Activated CD4-positive, alpha-beta T cell treated with anti-CD3 and anti-CD28 coated beads for 36 hours (primary cell): ENCODE measurements at places on chromosomes 1 and 21. TPM values are rescaled to one million over a fixed set of nuclear protein-coding genes. Genes with fewer than 3 reads are reported as not detected.

DNA sequence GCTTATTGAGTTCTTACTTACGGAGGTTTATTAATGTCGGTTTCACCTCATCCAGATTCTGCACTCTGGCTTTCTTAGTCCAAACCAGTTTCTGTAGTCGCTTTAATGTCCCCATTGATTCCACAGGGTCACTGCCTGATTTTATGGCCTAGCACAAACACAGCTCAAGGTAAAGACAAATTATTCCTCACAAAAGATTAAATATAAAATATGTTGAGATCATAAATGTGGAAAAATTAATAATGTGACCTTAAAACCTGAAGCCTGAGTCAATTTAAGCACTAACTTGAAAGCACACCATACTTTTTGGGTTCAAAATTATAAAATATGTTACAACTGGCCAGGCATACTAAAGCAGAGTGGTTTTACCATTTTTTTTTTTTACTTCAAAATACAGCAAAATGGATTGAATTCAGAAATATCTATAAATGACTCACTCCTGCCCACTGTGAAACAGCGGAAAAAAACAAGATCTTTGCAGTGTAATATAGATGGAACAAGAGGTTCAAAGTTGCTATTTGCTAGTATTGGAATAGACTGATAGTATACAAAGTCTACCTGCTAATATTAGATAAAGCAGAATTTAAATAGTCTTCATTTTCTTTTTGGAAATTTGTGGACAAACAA lies 37.6 kb upstream of the SAMSN1 start:
- no peak overlapping the region for H3K4me3 ChIP-seq
- no peak for DNase-seq
- no peak overlapping the region for H3K27ac ChIP-seq
- H3K27me3 ChIP-seq, result no peaks in the 10 kb centered on the region
- H3K4me1 ChIP-seq, result peaks cover 18% of the 10 kb centered on the region
- H3K36me3 ChIP-seq, result peaks cover 3% of the 10 kb centered on the region

DNA sequence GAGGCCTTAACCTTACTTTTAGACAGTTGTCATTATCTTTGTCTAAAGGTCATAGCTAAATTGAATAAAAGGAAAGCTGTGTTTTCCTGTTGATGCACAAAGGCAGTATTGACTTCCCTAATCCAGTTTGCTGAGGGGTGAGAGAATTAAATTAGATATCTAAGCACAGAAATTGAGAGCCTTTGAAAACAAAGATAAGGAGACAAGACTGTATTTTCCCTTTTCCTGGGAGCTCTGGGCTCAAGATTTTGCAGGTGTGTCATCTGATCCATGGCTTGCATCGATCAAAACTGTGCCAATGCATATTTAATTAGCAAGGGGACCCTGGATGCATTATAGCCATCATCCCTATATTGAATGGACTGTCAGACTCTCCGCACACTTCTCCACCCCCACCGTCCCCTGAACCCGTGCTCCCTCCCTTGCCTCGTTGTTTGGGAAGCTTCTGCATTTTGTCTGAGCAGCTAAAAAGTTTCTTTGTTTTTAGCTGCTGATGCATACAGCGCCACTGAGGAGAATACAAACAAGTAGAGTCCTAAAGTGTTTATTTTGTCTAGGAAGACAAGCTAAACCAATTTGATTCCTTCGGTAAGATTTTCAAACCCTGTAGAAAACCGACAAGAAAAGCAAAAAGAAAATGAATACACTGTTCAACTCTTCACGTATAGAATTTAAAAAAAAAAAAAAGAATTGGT lies 186.3 kb downstream of the NFIA start:
- no peak overlapping the region for H3K4me3 ChIP-seq
- H3K27me3 ChIP-seq, result peaks cover 3% of the 10 kb centered on the region
- H3K4me1 ChIP-seq, result peaks cover 40% of the 10 kb centered on the region
- no peaks in the 10 kb centered on the region for H3K36me3 ChIP-seq

GRCh38 chr1:2998503-2999100 lies 22.7 kb upstream of the ACTRT2 start:
- H3K36me3 ChIP-seq, result no peaks in the 10 kb centered on the region
- H3K27me3 ChIP-seq, result peaks cover 4% of the 10 kb centered on the region
- no peaks in the 10 kb centered on the region for H3K4me1 ChIP-seq
- no peak overlapping the region for H3K4me3 ChIP-seq
- no peak for DNase-seq

DNA sequence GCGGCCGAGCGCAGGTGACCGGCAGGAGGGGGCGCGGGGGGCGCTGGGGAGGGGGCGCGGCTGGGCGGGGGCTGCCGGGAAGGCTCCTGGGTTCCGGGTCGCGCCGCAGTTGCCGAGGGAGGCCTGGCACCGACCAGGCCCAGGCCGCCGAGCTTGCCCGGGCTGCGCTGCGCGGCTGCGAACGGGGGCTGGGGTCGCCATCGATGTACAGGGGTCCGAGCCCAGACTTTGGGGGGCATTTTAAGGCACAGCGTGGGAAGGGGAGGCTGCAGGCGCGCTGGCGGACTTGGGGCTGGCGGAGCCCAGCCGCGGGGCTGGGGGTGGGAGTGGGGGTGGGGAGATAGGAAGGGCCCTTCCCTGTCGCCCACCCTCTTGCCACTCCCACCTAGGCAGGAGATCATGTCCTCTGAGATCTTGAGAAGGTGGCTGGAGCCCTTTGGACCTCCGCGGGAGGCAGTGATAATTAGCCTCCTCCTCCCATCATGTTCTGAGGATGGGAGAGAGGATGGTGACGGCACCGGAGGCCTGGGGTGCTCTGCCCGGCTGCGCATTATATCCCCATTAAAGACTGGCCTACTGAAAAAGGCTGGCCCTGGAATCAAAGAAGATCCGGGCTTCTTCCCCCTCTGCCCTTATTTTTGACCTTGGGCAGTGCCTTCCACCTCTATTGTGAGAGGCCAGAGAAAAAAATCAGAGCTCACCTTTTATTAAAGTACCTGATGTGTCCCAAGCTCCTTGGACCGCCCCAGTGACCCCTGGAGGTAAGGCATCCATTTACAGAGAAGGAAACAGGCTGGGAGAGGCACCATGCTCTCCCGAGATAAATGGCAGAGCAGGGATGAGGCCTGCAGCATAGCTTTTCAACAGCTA lies 497 bp downstream of the FBXO44 start:
- no peak overlapping the region for H3K27ac ChIP-seq
- no peak for DNase-seq
- H3K4me3 ChIP-seq, result peak overlapping the region; percentile 73
- peaks cover 18% of the 10 kb centered on the region for H3K4me1 ChIP-seq
- H3K36me3 ChIP-seq, result peaks cover 9% of the 10 kb centered on the region

IFI44L gene
- total RNA-seq, result 52.1 TPM

GRCh38 chr1:211521102-211521815 lies 29.3 kb upstream of the RD3 start:
- H3K4me1 ChIP-seq, result peaks cover 2% of the 10 kb centered on the region
- DNase-seq, result no peak
- H3K27me3 ChIP-seq, result no peaks in the 10 kb centered on the region
- no peak overlapping the region for H3K27ac ChIP-seq
- no peaks in the 10 kb centered on the region for H3K36me3 ChIP-seq
- H3K4me3 ChIP-seq, result no peak overlapping the region

DNA sequence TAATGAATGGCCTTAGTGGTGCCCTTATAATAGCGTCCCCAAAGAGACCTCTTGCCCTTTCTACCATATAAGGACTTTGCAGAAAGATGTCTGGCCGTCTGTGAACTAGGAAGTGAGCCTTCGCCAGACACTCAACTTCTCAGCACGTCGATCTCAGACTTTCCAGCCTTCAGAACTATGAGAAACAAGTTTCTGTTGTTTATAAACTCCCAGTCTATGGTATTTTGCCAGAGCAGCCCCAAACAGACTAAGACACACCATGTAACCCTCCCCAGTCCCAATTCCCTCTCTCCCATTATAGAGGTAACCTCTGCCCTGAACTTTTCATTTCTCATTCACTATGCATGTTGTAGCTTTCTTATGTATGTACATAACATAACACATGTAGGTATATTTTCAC lies 55.7 kb downstream of the NID1 start:
- DNase-seq, result no peak
- H3K4me1 ChIP-seq, result peaks cover 1% of the 10 kb centered on the region
- H3K36me3 ChIP-seq, result no peaks in the 10 kb centered on the region
- no peak overlapping the region for H3K4me3 ChIP-seq
- no peak overlapping the region for H3K27ac ChIP-seq
- no peaks in the 10 kb centered on the region for H3K27me3 ChIP-seq

- no peak for DNase-seq
- H3K27ac ChIP-seq, result no peak overlapping the region
- H3K36me3 ChIP-seq, result no peaks in the 10 kb centered on the region
- H3K27me3 ChIP-seq, result peaks cover 5% of the 10 kb centered on the region
Measured at GRCh38 chr21:35408401-35408800, 359.3 kb upstream of the RUNX1 start.

FLG2 gene
- total RNA-seq, result not detected

GRCh38 chr1:207336559-207337467 lies 15.3 kb downstream of the CD55 start:
- H3K4me3 ChIP-seq, result peak overlapping the region; percentile 8
- H3K4me1 ChIP-seq, result peaks cover 69% of the 10 kb centered on the region
- no peaks in the 10 kb centered on the region for H3K27me3 ChIP-seq
- DNase-seq, result peak; percentile 55
- H3K27ac ChIP-seq, result peak overlapping the region; percentile 86

DEGS1 gene
- total RNA-seq, result 24.5 TPM

- no peak for DNase-seq
- H3K4me3 ChIP-seq, result no peak overlapping the region
- H3K27ac ChIP-seq, result no peak overlapping the region
- no peaks in the 10 kb centered on the region for H3K27me3 ChIP-seq
- no peaks in the 10 kb centered on the region for H3K4me1 ChIP-seq
Measured at GRCh38 chr1:227299688-227300087, 18.6 kb downstream of the CDC42BPA start.
